ENCODE measurements at places on chromosomes 2 and 18.

- DNase-seq: no peak
Measured at GRCh38 chr2:121034551-121034950, 250.5 kb downstream of the TFCP2L1 start.

DNA sequence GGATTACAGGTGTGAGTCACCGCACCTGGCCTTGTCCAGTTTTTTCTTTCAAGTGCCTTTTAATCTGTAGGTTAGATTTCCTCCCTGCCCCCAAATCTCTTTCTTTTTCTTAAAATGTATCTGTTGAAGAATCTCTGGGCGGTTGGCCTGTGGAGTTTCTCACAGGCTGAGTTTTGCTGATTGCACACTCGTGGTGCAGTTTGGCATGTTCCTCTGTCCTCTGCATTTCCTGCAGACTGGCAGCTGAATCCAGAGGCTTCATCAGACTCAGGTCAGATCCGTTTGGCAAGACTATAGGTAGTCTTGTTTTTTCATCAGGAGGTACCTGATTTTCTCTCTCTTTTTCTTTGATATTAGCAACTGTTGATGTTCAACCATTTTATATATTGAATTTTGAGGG is 5.5 kb downstream of the CASP10 start:
- DNase-seq: no peak

DNA sequence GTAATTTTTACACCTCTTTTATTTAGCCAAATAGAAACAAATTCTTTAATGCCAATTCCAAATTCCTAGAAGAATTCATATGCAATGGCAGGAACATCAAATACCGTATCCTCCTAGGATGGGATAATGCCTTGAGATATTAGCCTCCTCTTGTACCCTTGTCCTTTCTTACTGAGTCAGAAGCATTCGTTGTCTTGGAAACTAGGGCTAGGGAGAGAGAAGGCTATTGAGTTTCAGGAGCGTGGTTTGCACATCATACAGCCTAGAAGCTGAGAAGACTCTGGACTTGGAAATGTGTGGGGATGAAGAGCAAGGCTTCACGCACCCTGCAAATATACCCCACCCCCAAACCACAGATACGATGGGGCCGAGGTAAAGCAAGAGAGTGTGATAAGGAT is 300.7 kb downstream of the SP3 start:
- no peak for DNase-seq

GRCh38 chr2:204315236-204315662 is 230.0 kb upstream of the PARD3B start:
- no peak for DNase-seq

- DNase-seq: no peak
Measured at GRCh38 chr2:46431481-46432235, 47.7 kb upstream of the TMEM247 start.

- DNase-seq: no peak
Measured at GRCh38 chr18:28114472-28114871, 62.5 kb downstream of the CDH2 start.

DNA sequence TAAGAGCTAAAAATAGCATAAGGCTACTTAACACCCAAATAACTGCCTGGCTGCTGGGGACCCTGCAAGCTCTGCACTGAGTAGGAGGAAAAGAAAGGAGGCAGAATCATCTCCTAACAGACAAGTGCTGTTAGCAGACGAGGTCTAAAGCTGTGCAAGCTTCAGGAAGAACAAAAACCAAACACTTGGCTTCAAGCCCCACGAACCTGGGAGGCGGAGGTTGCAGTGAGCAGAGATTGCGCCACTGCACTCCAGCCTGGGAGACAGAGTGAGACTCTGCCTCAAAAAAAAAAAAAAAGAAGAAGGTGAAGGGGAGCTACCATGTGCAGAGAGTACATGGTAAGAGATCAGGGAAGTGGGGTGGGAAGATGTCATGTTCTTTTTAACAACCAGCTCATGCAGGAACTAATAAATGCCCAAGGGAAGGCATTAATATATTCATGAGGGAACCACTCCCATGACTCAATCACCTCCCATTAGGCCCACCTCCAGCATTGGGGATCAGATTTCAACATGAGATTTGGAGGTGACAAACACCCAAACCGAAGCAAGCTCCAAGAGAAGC is 28.8 kb upstream of the INO80C start:
- DNase-seq: no peak

GRCh38 chr2:72140621-72140960 is 7.1 kb downstream of the CYP26B1 start:
- DNase-seq: no peak

GRCh38 chr2:30165617-30166016 is 18.8 kb downstream of the YPEL5 start:
- DNase-seq: no peak

GRCh38 chr18:6644836-6645627 is 84.5 kb upstream of the ARHGAP28 start:
- DNase-seq: no peak

GRCh38 chr2:98026292-98026691 is 30.5 kb upstream of the TMEM131 start:
- no peak for DNase-seq

DNA sequence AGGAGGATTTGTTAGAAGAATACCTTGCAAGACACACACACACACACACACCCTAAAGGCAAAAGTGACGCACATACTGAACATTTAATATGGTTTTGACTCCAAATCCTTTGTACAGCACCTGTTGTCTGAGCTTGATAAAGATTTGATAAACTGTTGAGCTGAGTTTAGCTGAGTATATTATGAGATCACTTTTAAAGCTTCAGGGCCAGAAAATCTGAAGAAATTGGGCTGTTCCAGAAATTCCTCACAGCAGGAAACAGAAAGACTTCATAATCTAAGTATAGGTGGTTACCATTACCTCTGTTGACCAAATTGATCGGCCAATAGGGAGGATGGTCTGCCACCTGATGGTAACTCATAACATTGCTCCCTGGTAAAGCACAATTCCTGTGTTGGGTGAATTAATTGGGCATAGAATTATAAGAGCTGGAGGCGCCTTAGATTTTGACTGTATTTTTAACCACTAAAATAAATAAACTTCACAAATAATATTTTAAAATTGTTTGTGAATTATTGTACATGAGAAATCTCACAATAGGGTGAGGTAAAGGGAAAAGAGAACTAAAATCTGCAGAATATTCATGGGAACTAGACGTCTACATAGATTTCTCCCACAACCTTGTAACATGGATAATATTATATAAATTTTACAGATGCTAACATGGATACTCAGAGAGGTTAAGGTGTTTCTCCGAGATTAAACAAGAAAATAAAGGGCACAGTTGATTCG is 21.8 kb upstream of the RPIA start:
- DNase-seq: no peak
